ENCODE measurements at places on chromosomes 16 and 17. TPM values are rescaled to one million over a fixed set of nuclear protein-coding genes. Genes with fewer than 3 reads are reported as not detected.

CCL3 gene
- not detected for total RNA-seq

USB1 gene
- 84.8 TPM for total RNA-seq

FOXC2 gene
- under 0.01 TPM for total RNA-seq

CTRL gene
- total RNA-seq = not detected

SLC43A2 gene
- 1.3 TPM for total RNA-seq

SLC6A2 gene
- total RNA-seq = not detected

CARD14 gene
- total RNA-seq = 3.1 TPM

TMEM204 gene
- under 0.01 TPM for total RNA-seq

MFSD6L gene
- total RNA-seq = not detected
